CMK (cell line): ENCODE measurements at places on chromosomes 12 and 14.

GRCh38 chr14:99041820-99042174 lies 230.2 kb downstream of the BCL11B start:
- DNase-seq = no peak

GRCh38 chr14:66085224-66085623 lies 400.9 kb upstream of the CCDC196 start:
- DNase-seq = no peak

DNA sequence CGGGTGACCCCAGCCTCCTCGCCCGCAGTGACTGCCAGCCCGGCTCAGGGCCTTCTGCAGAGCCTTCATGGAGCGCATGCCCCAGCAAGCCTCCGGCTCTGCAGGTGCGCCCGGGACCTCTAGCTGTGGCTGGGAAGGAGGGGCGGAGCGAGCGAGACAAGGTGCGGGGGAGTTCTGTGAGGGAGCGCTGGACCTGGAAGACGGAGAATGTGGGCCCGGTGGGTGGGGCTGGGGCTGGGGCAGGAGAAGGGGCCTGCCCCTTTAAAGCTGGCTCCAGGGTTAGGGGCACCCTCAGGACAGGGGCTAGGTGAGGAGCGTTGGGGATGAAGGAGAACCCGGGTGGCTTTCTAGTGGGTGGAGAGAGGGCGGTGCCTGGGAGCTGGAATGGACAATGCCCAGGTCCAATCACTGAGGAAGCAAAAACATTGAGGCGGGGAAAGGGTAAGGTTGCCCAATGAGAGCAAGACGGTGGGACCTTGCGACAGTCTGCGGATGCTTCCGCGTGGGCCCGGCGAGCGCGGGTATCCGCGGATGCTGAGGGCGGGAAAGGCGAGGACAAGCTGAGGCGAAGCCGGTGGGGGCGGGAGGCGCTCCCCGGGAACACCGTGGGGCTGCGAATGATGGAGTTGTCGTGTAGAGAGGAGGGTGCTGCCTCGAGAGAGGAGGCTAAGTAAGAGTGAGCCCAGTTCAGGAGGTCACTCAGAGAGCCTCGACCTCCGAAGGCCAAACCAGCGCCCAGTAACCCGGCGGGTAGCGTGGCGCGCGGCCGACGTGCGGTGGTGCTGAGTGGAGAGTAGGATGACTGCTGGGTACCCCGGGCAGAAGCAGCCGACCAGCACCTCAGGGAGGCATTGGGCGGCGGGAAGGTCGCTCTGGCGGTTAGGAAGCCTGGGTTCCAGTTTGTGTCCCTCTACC lies at the start of gene GLS2:
Gene GLS2 (minus strand): TSS at position 121 of the 915 bp plus-strand sequence. CDS start 43 bp downstream, at position 78.
- no peak for DNase-seq

DNA sequence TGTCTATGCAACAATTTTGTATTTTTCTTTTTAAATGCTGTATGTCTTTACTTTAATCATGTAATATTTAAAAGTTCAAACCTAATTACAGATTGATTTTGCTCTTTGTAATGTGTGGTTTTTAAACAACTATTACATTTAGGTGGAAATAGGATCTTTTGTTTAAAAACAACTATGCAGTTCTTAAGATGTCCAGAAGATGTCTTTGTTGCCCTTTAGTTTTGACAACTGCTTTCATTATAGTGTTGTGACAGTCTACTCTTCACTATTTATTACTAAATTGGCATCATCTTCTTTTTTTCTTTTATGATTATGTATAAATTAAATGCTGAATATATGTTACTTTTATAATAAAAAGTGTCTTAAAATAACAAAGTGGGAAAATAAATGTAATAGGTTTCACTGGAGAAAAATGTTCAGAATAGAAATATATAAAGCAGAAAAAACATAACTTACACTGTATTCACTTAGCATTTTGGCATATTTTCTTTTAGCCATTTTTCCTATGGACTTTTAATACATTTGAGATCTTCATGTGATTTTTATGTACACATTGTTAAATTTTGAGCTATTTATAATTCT lies 27.1 kb upstream of the PCNX4 start:
- no peak for DNase-seq

DNA sequence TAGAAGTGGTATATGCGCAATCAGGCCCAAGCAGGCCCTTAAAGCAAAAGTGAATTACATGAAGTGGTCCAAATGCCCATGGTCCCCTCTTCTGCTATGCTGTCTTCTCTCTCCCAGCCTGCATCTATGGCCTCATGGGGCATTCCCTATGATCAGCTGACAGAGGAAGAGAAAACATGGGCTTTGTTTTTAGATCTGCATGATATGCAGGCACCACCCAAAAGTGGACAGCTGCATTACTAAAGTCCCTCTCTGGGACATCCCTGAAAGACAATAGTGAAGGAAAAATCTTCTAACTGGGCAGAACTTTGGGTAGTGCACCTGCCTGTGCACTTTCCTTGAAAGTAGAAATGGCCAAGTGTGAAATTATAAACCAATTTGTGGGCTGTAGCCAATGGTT lies 145.2 kb upstream of the ARID2 start:
- DNase-seq = no peak

DNA sequence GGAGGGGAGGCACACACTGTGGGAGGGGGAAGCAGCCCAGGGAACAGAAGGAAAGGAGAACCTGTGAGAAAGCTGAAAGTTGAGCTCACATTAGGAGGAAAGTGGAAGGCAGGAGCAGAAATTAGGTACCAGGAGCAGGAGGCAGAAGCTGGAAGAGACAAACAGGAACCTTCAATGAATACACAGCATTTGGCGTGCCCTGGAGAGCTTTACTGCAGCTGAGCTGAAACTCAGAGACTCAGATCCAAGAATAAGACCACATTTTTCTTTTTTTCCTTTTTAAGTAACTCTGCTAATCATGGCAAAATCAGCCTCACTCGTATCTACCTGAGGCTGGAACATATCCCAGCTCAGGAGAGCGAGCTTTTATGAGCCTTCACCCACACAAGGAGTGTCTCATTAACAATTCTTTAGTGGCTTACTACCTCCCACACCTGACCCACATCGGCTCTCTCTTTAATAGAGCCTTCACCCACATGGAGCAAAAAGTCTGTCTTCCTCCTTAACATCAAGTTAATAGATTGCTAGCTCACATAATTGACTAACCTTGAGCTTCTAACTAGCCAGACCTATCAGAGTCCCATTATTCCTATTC lies 18.2 kb upstream of the CERS5 start:
- DNase-seq = no peak

GRCh38 chr12:62263232-62263631 lies 3.0 kb downstream of the USP15 start:
- no peak for DNase-seq
